ENCODE measurements at places on chromosomes 4 and X.

DNA sequence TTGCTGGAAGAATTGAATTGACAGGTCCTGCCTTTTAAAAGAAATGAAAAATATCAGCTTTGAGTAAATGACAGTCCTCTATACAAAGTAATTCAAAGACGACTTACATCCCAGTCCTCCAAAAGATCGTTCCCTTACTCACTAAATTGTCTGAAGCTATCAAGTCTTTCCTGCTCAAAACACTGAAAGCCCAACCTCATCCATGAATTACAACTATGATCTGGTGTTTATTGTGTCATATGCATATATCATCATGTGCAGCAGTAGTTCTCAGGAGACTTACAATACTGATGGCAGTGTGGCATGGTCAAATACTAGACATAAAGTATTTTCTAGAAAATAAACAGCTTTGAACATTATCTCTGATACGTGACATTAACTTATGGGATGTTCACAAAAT, 97.8 kb downstream of the PDGFC start:
- DNase-seq, result no peak

DNA sequence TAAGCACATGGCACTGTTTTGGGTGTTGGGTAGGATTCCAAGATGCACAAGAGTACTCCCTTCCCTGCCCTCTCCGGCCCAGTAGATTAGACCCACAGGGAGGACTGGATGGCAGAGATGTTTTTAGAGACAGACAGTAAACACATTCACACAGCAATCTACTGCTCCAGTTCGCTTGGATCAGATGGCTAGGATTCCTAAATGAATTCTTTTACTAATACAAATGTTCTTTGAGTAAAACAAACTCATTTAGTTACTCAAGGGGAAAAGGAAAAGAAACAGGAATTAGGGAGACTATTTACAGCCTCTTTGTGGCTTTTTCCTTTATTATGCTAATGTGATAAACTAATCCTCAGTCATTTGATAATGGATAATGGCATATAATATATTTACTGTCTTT, 5.9 kb downstream of the SNX25 start:
- DNase-seq, result no peak

DNA sequence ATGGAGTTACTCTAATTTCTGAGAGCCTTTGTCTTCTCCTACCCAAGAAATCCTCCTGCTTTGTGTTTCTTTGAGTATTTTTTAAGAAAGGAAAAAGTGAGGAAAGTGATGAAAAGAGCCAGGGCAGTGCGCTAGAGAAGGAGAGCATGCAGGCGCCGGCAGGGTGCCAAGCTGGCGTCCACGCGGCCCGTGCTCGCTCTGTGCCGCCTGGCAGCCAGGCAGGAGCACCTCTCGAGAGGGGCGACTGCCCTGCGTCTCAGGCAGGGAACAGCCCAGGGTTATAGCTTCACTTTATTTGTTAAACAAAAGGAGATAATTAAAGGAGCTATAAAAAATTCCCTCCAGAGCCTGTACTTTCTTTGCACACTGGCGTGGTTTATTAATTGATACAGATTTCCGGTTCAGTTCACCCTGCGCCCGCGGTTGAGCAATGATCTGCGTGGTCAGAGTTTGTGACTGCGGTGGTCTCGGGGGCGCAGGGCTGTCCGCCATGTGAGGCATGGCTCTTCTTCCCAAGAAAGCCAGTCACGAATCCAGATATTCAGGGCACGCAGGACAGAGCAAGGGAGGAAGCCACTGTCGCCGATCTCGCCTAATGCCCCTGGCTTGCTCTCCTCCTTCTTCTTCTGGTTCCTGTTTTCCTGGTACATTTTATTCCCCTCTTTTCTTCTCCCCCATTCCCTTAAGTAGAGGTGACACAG, 110.8 kb upstream of the PAQR3 start:
- DNase-seq, result no peak

GRCh38 chrX:130539721-130540321, 138.0 kb downstream of the RBMX2 start:
- DNase-seq, result peak; percentile 42

DNA sequence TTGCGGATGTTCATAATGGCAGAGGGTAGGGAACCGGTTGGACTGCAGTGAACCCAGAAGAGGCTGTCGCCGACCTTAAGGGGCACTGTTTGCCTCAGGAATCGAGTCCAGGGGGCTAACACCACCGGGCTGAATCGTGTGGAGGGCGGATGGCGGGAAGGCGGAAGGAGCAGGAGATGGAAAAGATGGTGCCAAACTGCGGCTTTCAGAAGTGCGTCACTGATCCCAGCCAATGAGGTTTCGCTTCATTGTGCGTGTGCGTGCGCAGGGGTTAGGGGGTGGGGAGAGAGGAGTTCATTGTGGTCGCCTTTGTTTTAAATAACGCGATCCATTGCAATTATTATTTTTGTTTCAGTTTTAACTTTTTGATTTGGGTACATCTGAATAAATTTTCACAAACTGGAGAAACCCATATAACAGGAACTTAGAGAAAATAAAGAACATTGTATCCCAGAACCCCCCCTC, at the start of gene NAA11:
TSS of gene NAA11 (minus strand) at position 198 of the 465 bp plus-strand sequence. CDS start at position 14, 184 bp downstream.
- no peak for DNase-seq

GRCh38 chr4:111802191-111802590, 343.1 kb upstream of the FAM241A start:
- no peak for DNase-seq

- DNase-seq, result no peak
Measured at GRCh38 chr4:154312246-154312645, 179.4 kb downstream of the DCHS2 start.

DNA sequence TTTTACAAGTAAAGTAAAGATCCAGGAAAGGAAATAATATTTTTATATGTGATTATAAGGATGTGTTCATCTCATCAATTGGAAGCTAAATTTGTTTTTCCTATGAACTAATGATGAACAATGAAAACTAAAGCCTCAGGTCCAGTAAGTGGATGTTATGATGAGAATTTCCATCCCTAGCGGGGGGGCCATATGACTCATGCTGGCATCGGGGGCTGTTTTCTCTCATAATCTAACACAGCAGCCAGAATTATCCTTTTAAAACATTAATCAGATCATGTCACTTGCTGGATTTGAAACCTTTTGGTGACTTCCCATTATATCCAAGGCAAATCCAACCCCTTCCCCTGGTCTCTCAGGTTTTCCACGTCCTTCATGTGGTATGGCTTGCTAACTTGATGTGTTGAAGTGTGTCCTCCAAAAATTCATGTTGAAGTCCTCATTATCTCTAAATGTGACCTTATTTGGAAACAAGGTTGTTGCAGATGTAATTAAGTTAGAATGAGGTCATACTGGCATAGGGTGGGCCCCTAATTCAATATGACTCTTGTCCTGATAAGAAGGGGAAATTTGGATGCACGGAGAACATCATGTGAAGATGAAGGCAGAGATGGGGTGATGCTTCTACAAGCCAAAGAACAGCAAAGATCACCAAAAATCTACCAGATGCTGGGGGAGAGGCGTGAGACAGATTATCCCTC, 96.8 kb downstream of the AKAP4 start:
- DNase-seq, result no peak

GRCh38 chr4:109155682-109156283, 146.7 kb downstream of the COL25A1 start:
- DNase-seq, result no peak

GRCh38 chrX:129525896-129526295, 2.6 kb upstream of the SMARCA1 start:
- DNase-seq, result no peak

DNA sequence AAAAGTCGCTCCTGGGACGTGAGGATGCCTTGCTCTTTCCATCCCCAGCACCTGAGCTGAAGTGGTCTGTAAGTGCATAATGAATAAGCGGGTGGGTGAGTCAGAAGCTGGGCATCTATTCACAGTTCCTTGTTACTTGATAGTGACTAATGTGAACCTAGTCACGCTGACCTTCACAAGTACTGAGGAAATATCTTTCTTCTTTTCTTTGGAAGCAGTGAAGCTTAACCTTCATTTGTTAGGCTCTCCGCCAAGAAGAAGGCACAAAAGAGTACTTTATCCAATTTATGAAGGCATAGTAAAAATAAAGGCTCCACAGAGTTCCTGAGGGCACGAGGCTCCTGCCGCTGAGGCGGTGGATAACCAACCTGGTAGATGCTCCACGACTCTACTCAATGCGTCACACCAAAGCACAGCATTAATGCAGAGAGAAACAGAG, 475.7 kb upstream of the SLIT2 start:
- DNase-seq, result no peak

GRCh38 chrX:78330540-78330939, 3.1 kb upstream of the CYSLTR1 start:
- no peak for DNase-seq

DNA sequence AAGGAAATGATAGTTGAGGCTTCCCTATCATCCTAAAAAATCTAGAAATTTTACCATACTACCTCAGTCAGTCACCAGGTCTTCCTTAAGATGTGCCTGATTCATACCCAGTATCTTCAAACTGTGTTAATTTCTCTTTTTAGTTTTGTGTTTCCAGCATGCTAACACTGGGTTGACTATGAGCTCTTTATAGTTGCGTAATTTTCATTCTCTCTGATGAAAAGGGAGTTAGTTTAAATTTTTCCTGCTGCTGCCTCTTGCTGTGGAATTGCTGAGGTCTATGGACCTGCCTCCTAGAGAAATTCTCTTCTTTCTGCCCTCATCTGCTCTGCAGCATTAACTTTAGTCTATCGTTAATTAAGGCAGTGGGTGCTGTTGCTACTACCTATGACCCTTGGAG, 66.6 kb downstream of the BANK1 start:
- DNase-seq, result no peak

GRCh38 chr4:106676173-106676921, 307.8 kb upstream of the GIMD1 start:
- no peak for DNase-seq
